Activated B cell treated with CpG ODN at 0.5 μM for 24 hours (primary cell): ENCODE measurements at places on chromosomes 16 and 17.

DNA sequence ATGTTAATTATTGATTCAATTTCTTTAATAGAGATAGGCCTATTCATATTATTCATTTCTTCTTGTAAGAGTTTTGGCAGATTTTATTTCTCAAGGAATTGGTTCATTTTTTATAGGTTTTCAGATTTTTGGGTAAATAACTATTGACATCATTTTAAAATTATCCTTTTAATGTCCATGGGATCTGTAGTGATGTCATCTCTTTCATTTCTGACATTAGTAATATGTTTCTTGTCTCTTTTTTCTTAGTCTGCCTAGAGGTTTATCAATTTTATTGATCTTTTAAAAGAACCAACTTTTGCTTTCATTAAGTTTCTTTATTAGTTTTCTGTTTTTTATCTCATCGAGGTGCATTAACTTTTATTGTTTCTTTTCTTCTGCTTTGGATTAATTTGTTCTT, 162.6 kb downstream of the FTO start:
- H3K27ac ChIP-seq, result no peak overlapping the region
- peaks cover 43% of the 10 kb centered on the region for H3K36me3 ChIP-seq
- H3K27me3 ChIP-seq, result no peaks in the 10 kb centered on the region
- H3K4me1 ChIP-seq, result peaks cover 17% of the 10 kb centered on the region

- H3K27me3 ChIP-seq, result no peaks in the 10 kb centered on the region
- peaks cover 75% of the 10 kb centered on the region for H3K36me3 ChIP-seq
- no peak for DNase-seq
These were observed 20.4 kb downstream of the CYLD start for GRCh38 chr16:50762241-50762640.

- H3K27me3 ChIP-seq, result peaks cover 6% of the 10 kb centered on the region
- no peak for DNase-seq
These were observed 33.9 kb downstream of the CHP2 start for GRCh38 chr16:23788685-23789084.

- H3K36me3 ChIP-seq, result no peaks in the 10 kb centered on the region
- H3K4me3 ChIP-seq, result no peak overlapping the region
- H3K27ac ChIP-seq, result no peak overlapping the region
- no peaks in the 10 kb centered on the region for H3K27me3 ChIP-seq
- no peaks in the 10 kb centered on the region for H3K4me1 ChIP-seq
These were observed 220.1 kb upstream of the SOX9 start for GRCh38 chr17:71900621-71901229.

DNA sequence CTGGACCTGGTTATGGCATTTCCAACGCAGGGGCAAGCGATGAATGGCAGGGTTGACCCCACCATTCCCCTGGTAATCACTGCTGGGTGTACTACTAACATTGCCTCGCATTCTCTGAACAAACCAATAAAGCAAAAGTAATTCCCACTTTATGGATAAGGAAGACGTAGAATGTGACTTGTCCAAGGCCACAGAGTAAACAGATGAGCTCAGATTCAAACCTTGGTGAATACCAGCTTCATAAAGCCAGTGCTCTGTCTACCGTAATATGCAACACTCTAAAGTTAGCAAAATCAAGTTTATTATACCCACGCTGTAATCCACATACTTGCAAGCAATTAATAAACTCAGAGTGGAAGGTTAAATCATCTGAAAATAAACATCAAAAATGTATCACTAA, 59.6 kb downstream of the ANKFY1 start:
- H3K36me3 ChIP-seq, result peaks cover 65% of the 10 kb centered on the region
- no peak for DNase-seq
- no peak overlapping the region for H3K4me3 ChIP-seq
- peaks cover 5% of the 10 kb centered on the region for H3K4me1 ChIP-seq
- H3K27me3 ChIP-seq, result no peaks in the 10 kb centered on the region

GRCh38 chr16:71961066-71962039, 38.8 kb downstream of the PKD1L3 start:
- no peak overlapping the region for H3K4me3 ChIP-seq
- H3K27ac ChIP-seq, result no peak overlapping the region
- no peaks in the 10 kb centered on the region for H3K36me3 ChIP-seq

- H3K27me3 ChIP-seq, result no peaks in the 10 kb centered on the region
- peaks cover 63% of the 10 kb centered on the region for H3K36me3 ChIP-seq
- no peak overlapping the region for H3K4me3 ChIP-seq
- no peak overlapping the region for H3K27ac ChIP-seq
- peaks cover 6% of the 10 kb centered on the region for H3K4me1 ChIP-seq
These were observed 12.3 kb downstream of the FLII start for GRCh38 chr17:18246109-18246725.

DNA sequence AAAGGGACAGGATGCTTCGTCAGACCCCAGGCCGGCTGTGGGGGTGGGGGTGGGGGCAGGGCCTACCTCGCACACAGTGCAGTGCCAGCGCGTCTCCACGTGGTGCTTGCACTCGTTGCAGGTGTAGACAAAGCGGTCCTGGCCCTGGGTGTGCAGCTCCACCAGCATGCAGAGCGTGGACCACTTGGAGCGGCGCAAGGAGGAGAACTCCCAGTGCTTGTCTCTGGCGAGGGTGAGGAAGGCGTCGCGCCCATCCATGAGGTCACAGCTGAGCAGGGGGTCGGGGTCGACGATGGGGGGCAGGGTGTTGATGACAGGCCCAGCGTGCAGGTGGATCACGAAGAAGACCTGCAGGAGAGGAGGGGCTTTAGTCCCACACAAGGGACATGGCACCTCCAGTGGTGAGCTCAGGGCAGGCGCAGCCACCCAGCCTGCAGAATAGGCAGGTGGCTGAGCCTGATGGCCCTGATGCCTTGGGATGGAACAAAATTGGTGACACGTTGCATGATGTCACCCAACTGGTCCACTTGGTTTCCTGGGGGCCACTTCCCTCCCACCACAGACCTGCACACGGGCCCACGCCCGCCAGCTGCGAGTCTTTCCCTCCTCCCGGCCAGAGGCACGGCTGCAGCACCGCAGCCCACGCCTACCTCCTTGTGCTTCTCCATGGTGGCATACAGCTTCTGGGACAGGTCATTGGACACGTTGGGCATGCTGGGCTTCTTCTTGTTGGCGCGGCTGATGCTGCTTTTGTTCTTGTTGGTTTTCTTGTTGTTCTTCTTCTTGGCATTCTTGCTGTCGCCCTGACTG, 14.0 kb upstream of the TRAP1 start:
- no peak for DNase-seq
- no peak overlapping the region for H3K4me3 ChIP-seq
- H3K36me3 ChIP-seq, result peaks cover 86% of the 10 kb centered on the region
